Stimulated activated CD4-positive, alpha-beta T cell treated with anti-CD3 and anti-CD28 coated beads, Interleukin-15, amount 100 ng/mL, for 1 hour (primary cell): ENCODE measurements at places on chromosomes 6 and 20.

- no peak for DNase-seq
Observed at GRCh38 chr20:10854976-10855375, 181.2 kb upstream of the JAG1 start.

- DNase-seq: no peak
Observed at GRCh38 chr6:37426058-37426944, 6.7 kb upstream of the CMTR1 start.

DNA sequence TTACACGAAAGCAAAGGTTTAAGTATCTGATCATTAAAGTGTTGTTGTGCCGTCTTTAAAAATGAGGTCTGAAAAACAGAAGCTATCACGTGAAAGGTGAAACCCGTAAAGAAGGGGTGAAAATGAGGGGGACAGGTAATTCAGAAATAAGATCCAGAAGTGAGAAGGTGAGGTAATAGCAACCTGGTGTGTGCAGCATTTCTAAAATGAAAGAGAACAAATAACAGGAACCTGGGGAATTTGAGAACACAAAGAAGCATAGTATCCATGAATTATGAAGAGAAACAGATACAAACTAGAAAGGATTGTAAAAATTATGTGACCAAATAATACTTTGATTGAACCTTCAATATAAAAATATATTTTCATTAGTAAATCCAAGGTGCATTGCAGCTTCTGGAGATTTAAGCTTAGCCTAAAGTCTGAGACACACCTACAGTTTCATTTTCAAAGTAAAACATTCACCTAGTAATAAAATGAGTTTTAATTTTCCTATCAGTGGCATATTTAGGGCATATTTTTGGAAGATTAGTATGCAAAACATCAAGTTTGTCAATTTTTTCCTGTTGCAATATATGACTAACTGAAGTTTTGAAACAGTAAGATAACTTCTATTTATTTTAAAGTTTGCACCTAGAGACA lies 1.4 kb downstream of the HEY2 start:
- DNase-seq: no peak

DNA sequence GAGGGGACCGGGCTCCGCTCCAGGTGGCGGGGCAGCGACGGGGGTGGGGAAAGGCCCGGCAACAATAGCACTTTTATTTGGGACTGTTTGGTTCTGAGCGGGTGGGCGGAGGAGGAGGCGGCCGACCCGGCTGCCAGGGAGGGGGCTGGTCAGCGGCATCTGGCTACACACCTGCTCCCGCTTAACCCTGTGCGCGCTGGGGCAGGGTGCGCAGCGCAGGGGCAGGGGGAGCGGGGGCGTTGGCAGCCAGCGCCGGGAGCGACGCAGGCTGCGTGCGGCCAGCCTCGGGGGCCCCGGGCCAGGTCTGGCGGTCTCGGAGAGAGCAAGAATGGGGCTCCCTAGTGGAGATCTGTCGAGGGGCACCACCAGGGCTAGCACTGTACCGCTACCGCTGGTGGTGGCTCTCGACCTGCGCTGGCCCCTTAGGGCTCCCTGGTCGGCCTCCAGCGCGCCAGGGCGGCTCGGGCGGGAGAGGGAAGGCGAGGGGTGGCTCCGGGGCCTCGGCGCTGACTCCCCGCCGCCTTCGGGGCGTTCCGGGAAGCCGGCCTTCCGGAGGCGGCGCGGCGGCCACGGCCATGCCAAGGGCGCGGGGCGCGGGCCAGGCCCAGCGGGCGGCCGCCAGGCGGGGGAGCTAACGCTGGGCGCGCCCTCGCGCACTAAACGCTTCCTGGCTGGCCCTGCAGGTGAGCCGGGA lies 92.4 kb downstream of the NCR2 start:
- no peak for DNase-seq

GRCh38 chr6:157019733-157020132 lies 242.6 kb downstream of the ARID1B start:
- DNase-seq: no peak

GRCh38 chr6:132812756-132813172 lies 1.6 kb upstream of the RPS12 start:
- DNase-seq: no peak
